ENCODE measurements at places on chromosomes 16 and 17.

- no peak for DNase-seq
These were observed 27.3 kb upstream of the ITGA2B start for GRCh38 chr17:44416558-44417289.

GRCh38 chr17:45050481-45051059 lies 862 bp downstream of the DCAKD start:
- DNase-seq = peak; percentile 36

DNA sequence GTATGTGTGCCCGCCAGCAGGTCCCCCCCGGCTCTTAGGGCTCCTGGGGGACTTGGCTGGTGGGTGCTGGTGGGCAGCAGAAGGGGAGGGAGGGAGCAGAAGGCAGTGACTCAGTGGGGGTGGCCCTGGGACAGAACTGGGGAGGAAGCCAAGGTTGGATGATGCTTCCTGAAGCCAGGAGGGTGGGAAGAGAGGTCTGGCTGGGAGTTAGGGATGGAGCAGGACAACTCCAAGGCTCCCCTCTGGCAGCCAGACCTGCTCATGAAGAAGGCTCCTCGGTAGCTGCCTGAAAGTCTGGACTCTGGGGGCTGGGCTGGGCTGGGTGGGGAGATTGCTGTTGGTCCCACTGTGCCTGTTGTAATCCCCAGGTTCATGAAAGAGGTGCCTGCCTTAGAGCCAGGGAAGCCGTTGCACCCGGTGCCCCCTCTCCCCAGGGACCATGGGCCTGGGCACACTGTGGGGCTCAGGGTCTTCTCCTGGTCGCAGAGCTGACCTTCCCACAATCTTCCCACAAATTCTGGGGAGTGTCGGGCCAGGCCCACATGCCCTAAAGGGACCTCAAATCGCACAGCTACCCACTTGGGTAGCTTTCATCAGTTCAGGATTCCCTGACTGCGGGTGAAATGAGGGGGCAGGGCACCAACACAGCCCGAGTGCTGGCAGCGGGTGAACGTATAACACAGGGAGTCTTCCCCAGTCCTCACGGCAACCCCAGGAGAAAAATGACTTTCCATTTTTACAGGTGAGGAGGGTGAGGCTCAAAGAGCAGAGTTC lies 1.1 kb upstream of the PLEKHG4 start:
- peak; percentile 89 for DNase-seq

DNA sequence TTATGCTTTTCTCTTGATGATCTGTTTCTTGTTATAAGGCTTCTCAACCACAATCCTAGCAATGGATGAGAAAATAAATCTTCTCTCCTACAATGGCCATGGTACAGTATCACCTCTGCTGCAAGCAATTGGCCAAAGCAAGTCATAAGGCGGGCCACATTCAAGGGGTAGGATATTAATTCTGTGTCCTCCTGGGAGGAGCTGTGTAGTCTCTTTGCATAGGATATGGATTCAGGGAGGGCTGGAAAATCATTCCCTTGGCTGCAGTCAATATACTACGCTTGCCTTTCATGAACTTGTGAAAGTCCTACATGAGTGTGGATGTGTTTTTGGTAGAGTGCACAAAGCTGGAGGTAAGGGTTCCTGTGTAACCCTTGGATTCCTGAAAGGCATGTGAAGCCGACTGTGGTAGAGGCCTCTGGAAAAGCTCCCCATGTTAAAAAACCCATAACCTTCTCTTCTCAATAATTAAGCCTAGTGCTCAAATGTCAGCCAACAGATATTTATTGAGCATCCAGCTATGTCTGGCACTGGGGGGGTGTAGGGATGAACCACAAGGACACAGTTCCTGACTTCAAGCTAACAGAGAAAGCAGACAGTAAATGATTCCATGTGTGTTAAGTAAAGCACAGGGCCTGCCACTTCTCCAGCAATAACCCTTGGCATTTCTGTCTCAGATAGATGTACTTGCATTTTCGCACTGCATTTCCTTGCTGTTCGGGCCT lies 147.6 kb upstream of the HS3ST3A1 start:
- no peak for DNase-seq

- peak; percentile 69 for DNase-seq
These were observed 286.7 kb downstream of the IRX3 start for GRCh38 chr16:53999841-54000240.

DNA sequence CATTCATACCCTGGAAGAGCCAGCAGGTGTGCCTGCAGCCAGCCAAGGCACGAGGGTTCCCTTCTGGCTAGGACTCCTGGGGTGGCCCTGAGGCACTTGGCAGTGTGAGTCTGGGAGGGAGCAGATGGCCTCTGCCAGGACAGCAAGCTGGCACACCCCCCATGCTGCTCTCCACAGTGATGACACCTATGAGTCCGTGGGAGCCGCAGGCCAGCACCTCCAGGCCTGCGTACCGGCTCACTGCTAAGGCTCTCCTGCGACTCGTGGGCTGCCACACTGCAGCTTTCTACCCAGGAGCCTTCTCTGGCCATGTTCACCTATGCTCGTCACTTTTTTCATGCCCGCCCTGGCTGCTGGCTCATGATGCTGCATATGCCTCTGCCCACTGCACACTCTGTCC lies 68.1 kb downstream of the NDEL1 start:
- DNase-seq = no peak

DNA sequence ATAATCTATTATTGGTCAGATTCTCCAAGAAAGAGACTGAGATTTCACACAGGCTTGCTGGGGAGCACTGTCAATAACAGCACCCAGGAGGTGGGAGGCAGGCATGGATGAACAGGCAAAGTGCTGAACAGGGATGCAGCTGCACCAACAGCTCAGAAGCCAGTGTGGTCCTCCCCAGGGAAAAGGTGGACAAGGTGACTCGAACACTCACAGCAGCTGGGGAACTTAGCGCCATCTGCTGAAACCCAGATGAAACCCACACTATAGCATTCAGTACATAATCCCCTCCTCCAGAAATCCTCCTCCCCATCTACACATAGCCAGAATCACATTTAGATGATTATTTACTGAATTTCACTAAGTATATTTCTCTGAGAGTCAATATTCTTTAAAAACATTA lies 255.2 kb upstream of the WSB1 start:
- no peak for DNase-seq

GRCh38 chr16:27843800-27844199 lies 219.7 kb downstream of the GSG1L start:
- no peak for DNase-seq

GRCh38 chr17:79664930-79665737 lies 54.3 kb upstream of the RBFOX3 start:
- peak; percentile 44 for DNase-seq

DNA sequence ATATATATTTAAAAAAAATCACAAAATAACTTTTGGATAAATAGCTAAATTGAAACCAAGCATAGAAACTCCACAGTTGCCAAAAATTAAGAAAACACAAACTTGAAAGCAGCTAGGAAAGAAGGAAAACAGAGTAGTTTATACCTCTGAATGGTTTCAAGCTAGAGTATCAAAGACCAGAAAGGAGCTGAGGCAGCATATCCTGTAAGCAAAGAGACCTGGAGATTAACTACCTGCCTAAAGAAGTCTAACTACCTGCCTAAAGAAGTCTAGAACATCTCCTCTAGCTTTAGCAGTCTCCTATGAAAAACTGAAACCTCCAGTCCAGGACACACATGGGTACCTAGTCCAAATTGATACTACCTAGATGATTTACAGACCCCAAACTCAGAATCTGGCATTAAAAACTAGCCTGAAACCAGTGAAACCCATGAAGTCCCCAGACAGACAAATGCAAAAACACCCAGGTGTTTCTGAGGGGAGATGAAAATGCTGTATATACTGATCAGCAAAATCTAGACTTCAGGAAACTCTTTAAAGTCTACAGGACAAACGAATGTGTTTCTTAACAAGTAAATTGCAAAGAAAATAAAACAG lies 17.6 kb downstream of the APPBP2 start:
- no peak for DNase-seq
